ENCODE measurements at places on chromosomes 1 and 21.
A peak's percentile ranks its signal among the peaks of the same experiment; 100 is the strongest.

DNA sequence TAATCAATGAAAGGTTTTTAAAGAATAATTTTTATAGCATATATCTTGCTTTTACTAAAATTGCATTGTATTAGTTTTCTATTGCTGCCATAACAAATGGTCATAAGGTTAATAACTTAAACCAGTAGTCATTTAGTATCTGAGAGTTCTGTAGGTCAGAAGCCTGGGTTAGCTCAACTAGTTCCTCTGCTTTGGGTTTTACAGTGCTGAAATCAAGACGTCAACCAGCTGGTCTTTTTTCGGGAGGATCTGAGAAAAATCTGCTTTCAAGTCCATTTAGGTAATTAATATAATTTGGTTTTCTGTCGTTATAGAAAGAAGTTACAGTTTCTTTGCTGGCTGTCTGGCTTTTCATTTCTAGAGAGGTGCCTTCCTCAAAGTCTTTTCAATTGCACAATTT, 577.7 kb downstream of the MRPL39 start:
- DNase-seq, result no peak

DNA sequence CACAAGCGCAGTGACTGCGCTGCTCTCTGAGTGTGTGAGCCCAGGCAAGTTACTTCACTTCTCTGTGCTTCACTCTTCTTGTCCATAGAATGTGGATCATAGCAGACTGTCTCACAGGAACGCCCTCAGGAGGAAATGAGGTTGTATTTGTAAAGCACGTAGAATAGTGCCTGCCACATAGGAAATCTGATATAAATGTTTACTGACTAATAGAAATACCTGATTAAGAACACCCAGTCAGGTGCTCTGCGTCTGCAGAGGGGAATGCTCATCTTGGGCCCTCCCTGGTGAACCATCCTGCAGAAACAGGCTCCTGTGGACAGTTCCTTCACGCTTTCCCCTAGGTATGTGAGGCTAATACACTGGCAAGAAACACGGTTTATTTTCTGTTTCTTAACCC, 100.3 kb downstream of the BEND5 start:
- no peak for DNase-seq

DNA sequence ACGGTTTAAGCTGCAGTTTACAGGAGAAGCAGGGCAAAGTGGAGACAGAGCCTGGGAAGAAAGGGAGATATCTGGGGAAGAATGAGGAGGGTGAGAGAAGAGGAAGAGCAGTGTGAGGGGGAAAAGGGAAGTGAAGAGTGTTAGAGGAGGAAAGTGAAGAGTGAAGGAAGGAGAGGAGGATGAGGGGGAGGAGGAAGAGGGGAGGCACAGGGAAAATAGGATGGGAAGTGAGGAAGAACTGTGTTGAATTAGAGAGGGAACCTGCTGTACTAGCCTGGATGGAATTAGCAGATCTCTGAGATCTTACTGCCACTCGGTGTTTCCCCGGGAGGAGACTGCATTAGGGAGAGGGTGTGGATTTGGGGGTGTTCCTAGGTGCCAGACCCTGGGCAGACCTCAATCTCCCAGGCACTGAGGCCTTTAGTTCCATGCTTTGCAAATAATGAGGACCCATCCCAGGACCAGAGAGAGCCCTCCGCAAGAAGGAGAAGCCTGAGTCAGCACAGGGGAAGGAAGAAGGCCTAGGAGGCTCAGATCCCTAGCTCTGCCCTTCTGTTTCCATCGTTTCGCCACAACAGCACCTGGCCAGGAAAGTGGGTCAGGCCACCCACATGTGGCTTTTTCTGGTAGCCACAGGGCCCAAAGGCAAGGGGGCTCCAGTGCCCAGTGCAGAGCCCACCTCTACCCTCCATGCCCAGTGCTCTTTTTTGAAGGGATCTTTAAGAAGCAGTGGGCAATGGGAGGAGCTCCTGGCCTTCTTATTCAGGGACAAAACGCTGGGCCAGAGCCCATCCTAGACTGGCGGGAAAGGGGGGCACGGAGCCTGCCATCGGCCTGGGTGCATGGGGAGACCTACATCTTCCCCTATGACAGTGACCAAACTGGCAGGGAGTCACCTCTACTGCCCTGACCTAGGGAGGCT, 2.0 kb downstream of the LRRN2 start:
- DNase-seq, result no peak

GRCh38 chr1:109191891-109192290, 21.8 kb upstream of the SARS1 start:
- no peak for DNase-seq

- peak; percentile 99 for DNase-seq
Measured at GRCh38 chr1:67685067-67685557, at the start of gene GADD45A. Gene GADD45A, plus strand, starts transcription at chr1:67685201. Its CDS starts 294 bp downstream, at chr1:67685495.

DNA sequence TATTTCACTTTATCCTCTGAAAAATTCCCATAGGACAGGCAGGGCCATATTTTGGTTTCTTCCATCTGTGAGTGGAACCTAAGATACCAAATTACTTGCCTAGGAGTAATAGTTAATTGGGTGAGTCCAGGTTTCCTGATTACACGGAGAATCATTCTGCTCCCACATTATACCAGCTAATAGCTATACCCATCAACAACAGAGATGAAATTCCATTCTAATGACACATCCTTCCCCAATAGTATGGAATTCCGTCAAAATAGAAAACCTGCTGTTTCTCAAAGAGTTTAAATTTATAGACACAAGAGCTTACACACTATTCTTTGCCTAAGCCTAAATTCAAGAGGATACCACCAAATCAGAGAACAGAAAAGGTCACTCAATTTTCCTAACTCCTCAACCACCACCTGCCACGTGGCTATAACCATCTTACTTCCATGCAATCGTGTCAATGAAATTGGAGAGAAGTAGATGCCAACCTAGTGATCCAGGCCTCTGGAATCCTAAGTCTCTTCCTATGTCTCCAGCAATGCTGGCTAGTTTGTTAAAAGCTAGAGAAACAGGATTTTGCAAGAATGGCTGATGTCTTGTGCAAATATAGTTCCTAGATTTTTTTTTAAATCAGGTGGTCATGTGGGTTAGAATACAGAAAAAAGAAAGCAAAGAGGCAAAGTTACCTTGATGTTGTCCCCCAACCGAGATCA, 6.2 kb downstream of the PPT1 start:
- no peak for DNase-seq

DNA sequence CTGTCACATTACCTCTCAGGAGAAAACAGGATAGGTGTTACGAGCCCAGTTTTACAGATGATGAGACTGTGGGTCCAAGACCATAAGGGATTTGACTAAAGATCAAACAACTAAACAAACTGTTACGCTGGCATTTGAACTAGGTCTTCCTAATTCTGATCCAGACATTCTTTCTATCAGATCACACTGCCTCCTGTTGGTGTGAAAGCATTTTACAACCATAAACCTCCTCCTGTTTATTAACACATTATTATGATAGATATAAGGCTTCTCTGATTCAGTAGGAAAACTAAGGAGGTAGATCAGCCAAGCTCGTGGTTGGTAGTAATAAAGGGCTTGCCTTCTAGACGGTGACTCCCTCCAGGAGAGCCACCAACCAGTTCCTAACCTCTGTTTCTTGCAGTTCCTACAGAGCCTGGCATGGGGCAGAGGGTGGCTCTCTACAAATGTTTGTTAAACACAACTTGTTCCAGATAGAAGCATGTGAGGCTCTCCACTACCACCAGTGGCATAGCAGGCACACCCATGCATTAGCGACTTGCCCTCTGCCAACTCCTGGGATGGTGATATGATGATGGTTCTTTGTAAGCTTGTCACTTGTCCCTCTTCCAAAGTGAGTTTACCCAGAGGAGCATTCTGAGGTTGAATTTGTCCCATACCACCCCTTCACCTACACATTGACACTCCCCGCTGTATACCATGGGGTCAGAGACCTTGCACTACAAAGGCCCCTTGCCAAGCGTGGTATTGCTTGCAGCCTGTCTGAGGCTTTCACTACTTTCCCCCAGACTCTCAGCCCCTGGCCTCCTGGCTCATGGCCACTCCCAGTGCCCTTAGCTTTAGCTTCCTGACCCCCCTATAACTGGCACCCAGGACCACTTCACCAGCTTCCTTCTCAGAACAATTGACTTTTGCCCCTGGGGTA, 96.4 kb upstream of the HOOK1 start:
- no peak for DNase-seq

DNA sequence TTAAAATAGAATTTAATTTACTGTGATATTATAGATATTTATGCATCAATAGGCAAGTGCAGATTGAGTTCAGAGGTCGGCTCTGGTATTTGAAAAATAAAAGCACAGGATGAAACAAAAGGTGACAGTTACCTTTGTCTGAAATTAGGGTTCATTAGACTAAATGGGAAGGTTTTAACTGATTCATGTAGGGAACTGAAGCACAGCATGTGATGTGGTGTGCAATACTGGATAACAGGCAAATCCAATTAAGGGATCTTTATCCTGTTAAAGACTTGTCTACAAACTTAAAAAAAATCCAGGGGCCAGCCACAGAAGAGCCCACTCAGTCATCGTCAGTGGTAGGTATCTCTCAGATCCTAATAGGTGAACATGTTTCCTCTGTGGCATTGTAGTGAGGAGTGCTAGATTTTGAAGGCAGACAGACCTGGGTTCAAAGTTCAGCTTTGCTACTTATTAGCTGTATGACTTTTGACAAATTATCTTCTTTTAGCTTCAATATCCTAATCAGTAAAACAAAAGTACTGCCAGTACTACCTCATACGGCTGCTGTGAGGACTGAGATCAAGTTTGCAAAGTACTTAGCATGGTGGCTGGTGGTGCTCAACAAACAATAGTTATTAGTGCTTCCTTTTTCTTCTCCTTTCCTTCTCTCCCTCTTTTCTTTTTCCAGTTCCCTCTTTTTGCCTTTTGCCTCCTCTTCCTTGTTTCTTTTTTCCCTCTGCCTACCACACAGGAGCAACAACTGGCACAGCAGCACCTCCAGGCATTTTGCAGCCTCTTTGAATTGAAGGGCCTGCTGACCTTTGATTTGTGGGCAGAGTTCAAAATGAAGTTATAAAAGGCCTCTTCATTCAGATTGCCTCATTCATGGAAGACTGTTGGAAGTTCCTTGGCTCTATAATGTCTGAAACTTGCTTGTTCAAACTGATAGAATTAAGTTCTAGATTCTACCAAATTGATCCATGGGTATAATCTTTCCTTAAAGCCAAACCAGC, 44.9 kb upstream of the FOXD3 start:
- DNase-seq, result no peak

DNA sequence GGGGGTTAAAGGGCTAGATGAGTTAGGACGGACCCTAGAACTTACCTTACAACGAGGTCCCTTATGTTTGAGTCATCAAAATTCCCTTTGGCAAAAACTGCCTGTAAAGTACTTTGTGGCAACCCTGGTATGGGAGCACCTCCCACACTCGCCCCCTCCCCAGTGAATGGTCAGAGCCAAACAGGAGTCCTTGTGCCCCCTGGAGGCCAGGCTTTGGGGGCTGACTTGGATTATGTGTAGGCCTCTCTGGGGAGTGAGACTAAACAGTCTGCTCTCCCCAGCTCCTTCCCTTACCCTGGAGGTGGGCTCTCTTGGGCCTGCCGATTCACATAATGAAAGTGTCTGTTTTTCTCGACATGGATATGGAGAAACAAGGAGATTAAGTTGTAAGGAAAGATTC, 81.2 kb downstream of the ADCY10 start:
- DNase-seq, result no peak

- DNase-seq, result no peak
Measured at GRCh38 chr1:29642519-29642918, 406.2 kb downstream of the PTPRU start.

GRCh38 chr1:66585002-66585401, 51.0 kb downstream of the SGIP1 start:
- DNase-seq, result no peak

DNA sequence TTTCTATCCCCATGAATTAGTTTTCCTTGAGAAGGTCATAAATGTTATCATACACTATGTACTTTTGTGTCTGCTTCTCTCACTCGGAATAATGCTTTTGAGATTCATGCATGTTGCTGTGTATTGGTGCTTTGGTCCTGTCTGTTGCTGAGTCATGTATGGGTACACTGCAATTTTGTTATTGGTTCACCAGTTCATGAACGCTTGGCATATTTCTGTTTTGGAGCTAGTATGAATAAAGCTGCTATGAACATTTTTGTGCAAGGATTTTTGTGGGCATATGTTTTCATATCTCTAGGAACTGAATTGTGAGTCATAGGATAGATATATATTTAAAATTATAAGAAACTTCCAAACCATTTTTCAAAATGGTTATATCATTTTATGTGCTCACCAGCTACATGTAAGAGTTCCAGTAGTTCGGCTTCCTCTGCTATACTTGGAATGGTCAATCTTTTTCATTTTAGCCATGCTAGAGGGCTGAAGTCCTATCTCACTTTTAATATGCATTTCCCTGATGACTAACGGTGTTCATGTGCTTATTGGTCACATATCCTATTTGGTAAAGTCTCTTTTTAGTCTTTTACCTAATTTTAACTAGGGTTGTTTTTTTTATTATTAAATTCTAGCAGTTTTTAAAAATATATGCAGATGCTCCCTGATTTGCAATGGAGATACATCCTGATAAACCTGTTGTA, 38.2 kb downstream of the ETS2 start:
- no peak for DNase-seq

DNA sequence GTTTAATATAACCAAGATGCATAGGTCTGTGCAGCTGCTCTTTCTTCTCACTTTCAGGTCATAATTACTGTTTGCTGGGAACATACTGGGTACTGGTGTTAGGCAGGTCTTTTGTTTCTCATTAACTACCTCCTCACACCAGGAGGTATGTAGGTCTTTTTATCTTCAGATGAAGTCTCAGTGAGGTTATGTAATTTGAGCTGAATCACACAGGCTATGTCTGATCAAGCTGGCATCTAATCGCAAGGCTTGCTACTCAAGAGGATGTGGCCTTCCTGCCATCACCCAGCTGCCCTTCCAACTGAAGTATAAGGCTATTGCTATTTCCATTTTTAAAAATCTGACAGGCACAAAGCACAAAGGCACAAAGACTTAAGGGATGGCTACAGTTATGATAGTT, 96.4 kb downstream of the RUNX1 start:
- peak; percentile 76 for DNase-seq

DNA sequence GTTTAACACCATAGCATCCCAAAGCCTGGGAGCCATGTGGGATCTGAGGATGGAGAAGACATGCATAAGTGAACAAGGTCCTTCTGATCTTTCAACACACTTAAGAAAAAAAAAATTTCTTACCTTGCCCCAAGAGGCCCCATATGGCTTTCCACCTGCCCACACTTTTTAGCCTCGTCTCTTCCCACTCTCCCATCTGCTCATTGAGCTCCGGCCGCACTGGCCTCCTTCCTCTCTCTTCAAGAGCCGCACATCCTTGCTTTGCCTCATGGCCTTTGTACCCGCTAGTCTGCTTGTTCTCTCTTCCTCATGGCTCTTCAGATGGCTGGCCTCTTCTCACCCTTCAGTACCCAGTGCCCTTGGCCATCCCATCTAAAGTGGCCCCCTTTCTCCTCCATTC, 70.2 kb upstream of the PDE4B start:
- no peak for DNase-seq

Measured in SW480 (cell line).